ENCODE measurements at places on chromosomes 4 and X.

- no peak for DNase-seq
Measured at GRCh38 chr4:92120810-92121498, 182.8 kb upstream of the GRID2 start.

DNA sequence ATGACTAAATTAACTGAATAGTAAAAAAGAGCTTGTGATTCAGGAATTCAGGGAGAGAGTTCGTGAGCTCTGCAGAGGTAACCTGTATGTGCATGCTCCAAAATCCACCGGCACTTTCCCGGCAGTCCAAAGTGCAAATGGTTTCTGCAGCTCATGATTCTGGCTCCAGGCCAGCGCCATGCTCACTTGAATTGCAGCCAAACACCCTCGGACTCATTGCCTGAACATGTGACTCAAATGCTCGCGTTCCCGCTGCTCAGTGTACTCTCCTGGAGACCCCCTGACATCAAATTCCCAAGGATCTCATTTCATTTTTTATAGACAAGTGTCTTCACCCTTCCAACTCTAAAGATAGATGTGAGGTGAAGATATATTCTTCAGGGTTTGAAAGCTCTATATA is 44.1 kb upstream of the SH3RF1 start:
- peak; percentile 17 for DNase-seq

- no peak for DNase-seq
Measured at GRCh38 chr4:130067419-130067818, 971.5 kb downstream of the C4orf33 start.

DNA sequence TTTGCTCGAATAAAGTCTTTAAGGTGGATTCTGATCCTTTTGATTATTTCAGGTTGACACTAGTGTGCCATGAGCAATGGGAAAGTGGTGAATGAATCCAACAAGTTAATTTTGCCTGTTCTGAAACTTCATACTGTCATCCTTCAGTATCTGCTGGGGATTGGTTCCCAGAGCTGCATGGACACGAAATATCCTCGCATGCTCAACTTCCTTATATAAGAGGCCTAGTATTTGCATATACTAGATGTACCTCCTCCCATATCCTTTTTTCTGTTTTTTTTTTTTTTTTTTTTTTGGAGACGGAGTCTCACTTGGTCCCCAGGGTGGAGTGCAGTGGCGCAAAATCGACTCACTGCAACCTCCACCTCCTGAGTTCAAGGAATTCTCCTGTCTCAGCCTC is 23.0 kb upstream of the PDS5A start:
- DNase-seq: no peak

- DNase-seq: no peak
Measured at GRCh38 chr4:168981460-168981859, 28.6 kb downstream of the CBR4 start.

- DNase-seq: no peak
Measured at GRCh38 chr4:52235552-52236201, 184.6 kb downstream of the SPATA18 start.

GRCh38 chr4:109816082-109816442 is 500 bp downstream of the GAR1 start:
- DNase-seq: no peak

GRCh38 chrX:118420462-118420861 is 74.6 kb downstream of the WDR44 start:
- DNase-seq: no peak

- no peak for DNase-seq
Measured at GRCh38 chrX:109187473-109188168, 294.3 kb downstream of the GUCY2F start.

DNA sequence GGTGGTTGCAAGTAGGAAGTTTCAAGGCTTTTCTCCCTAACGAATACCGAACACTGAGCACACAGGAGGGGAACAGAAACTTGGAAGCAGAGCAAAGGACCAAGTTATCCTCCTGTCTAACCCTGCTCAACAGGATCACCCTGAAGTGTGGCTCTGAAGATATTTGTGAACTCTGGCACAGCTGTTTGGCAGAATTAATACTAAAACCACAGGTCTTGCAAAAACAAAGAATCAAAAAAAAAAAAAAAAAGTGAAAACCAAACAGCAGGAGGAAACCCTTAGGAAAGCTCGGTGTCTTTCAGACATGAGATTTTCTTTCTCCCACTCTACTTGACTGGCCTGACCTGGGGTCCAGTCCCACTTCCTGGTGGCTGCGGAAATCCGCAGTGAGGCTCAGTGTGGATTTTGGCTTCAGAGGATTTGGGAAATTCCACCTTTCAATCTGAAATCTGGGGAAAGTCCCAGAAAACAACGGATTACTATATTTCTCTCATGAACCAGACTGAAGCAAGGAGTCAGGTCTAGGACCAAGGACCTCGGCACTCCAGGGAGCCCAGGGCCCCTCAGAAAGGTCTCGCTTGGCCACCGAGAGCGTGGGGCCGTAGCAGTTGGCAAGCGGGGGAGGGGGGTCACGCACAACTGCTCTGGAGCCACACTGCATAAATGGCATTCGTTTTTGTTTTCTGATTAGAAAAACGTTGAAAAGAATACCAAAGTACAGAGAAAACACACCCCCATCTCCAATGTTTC is 867 bp downstream of the TIFA start:
- DNase-seq: no peak

GRCh38 chr4:188732131-188732530 is 592.9 kb downstream of the TRIML1 start:
- DNase-seq: no peak

- DNase-seq: no peak
Measured at GRCh38 chrX:133444196-133444595, 28.9 kb upstream of the GPC4 start.

DNA sequence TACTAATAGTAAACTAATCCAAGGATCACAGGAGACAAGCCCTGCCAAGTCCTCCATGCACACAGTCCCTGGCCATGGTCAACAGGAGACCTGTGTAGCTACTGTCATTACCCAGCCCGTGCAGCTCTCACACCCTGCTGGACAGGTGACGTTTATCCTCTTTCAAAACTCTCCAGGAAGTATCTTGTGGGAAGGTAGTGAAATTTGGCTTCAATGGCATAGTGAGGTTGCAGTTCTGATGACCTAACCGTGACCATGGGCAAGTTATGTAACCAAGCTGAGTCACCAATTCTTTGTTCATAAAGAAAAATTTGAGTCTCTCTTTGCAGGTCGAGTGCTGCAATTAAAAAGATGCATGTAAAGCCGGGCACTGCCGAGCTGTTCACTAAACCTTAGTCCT is 11.3 kb upstream of the SLC2A9 start:
- no peak for DNase-seq

GRCh38 chr4:89410687-89411086 is 103.1 kb upstream of the GPRIN3 start:
- no peak for DNase-seq

- DNase-seq: no peak
Measured at GRCh38 chr4:54662901-54663585, 5.3 kb downstream of the KIT start.

GRCh38 chr4:163588532-163588931 is 94.0 kb downstream of the TMA16 start:
- no peak for DNase-seq

- DNase-seq: no peak
Measured at GRCh38 chr4:128787509-128788311, 21.8 kb upstream of the JADE1 start.
